NCI-H1417 treated with DMSO at 0.1 percent for 48 hours (cell line): ENCODE measurements at places on chromosomes 12 and 14.

GRCh38 chr14:102902523-102903247 is 19.8 kb upstream of the AMN start:
- no peak for DNase-seq

DNA sequence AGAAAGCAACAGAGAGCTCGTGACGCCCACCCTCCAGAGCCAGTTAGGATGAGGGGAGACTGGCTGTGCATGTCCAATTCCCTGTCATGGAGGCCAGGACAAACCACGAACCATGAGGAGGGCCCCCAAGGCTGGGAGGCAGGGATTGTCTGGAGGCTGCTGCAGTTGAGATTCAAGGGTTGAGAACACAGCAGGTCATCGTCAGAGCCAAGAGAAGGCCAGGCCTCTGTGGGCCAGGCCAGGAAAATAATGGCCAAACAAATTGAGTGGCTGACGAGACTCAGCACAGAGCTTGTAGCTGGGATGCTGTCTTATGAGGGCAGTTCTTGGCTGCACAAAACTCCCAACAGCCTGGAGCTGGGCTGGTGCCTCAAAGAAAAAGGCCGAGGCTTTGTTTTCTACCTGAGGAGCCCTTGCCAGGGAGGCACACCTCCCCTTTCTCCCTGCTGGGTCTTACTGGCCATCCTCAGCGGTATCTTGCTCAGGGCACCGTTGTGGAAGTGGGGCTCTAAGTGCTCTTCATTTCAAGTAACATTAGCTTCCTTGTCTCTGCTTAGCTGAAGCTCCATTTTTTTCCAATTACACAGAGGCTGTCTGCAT is 665.9 kb downstream of the BCL11B start:
- no peak for DNase-seq

DNA sequence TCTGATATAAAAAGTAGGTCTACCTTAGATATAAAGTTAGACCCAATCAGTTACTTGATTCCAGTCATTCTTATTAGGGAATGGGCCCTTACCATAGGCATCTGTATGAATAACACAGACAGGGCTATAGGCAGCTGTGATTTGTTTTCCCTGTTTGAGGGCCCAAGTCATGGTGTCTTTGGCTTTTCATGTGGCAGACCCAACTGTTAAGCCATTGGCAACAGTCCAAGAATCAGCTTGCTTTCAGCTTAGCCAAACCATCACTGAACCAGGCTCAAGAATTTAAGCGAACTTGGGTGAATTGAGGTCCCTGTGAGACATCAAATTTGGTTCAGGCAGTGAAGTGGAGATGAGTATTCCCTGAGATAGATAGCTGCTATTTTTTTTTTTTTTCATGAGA is 111.2 kb downstream of the LRRIQ1 start:
- DNase-seq: no peak

DNA sequence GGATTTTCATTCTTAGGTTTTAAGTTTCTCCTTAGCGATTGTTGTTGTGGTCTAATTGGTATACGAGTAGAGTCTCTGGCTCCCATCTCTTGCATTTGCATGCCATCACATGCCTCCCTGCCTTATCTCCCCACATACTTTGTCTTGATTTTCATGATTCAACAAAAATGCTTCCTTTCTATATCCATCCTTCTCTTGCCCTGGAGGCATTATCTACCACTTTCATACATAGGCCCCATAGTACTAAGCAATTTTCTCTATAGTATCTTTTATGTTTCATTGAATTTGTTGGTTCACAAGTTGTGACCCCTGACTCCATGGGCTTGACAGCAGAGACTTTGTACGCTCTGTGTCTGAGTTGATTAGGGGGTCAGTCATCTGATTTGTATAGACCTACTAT is 226.1 kb downstream of the ACSS3 start:
- DNase-seq: no peak

- DNase-seq: peak; percentile 31
These were observed 4.7 kb upstream of the MDM1 start for GRCh38 chr12:68336889-68337303.

- DNase-seq: no peak
These were observed 63.7 kb downstream of the SLC24A4 start for GRCh38 chr14:92386637-92387036.

DNA sequence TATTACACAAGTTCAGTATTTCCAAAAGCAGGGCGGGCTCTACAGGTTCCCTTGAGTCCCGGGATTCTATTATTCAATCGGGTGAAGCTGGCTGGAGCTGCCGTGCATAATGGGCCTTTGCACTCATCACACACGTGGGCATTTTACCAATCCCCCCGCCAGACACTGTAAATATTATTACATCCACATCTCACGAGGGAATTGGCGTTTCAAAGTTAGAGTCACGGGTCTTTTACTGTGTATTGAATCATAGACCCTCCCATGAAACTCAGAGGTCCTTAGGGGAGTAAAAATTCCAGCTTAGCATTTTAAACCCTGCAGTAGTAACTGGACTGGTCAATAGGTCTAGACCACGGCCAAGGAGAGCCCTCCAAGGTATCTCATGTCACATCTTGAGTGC is 70.3 kb downstream of the MAP1LC3B2 start:
- no peak for DNase-seq

DNA sequence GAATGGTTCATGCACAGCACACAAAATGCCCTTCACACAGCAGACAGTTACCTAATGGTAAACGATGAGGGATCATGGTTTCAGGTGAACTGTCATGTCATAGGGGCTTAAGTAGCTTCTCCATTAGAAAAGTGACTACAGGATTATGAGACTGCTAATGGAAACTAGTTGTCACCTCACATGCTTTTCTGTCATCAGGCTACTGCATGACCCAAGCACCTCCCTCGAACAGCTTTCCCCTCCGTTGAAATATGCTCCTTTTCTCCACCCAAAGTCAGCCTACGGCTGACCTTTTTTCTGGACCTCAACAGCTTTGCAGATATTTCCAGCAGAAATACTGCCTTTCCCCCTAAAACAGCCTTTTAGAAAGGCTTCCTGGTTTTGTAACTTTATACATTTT is 467.3 kb downstream of the EGLN3 start:
- DNase-seq: no peak

DNA sequence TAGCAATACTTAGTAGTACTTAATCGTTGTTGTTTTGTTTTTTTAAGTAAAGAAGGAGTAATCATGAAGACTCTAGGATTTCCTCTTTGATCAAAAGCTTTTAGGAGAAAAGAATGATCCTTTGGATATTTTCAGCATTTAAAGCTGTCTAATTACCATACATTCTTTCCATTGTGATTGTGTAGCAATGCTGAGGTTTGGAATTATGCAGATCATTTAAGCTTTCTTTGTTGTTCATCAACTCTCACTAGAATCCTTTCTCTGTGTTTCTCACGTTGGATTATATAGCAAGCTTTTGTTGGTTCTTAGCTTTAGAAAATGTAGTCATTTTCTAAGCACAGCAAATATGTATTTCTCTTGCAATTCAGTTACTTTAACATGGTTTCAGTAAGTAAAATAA is 25.8 kb downstream of the CCDC91 start:
- DNase-seq: no peak

DNA sequence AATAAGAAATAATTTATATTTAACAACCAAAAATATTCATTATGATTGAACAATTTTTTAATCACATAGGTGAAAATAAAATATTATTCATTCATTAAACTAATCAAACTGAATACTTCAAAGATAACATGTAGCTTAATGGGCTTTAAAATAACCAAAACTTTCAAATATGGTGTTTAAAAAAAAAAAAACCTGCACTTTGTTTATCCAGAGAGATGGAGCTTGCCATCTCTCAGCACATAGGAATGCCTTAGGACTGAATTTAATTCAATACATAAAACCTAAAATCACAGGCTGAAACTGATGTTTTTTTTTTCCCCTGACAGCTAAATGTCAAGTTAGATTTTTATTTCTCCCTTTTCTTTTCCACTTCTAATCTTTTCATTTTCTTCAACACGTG is 14.4 kb upstream of the CCER1 start:
- DNase-seq: no peak

DNA sequence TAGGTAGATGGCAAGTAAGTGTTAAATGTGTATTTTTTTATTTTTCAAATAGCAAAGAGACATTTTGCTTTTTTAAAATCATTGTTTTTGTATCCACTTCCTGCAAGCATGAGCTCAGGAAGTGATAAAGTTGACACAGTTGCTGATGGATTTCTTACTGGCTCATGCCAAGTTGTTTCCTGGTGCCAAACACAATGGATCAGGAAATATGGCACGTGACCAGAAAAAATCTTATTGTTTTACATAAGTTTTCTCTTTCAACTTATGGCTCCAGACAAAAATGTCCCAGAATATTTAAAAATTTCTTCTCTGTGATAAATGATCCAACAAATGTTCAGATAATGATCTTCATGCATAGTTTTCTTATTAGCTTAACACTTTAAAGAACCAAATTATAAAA is 1279.1 kb upstream of the FLRT2 start:
- DNase-seq: no peak

DNA sequence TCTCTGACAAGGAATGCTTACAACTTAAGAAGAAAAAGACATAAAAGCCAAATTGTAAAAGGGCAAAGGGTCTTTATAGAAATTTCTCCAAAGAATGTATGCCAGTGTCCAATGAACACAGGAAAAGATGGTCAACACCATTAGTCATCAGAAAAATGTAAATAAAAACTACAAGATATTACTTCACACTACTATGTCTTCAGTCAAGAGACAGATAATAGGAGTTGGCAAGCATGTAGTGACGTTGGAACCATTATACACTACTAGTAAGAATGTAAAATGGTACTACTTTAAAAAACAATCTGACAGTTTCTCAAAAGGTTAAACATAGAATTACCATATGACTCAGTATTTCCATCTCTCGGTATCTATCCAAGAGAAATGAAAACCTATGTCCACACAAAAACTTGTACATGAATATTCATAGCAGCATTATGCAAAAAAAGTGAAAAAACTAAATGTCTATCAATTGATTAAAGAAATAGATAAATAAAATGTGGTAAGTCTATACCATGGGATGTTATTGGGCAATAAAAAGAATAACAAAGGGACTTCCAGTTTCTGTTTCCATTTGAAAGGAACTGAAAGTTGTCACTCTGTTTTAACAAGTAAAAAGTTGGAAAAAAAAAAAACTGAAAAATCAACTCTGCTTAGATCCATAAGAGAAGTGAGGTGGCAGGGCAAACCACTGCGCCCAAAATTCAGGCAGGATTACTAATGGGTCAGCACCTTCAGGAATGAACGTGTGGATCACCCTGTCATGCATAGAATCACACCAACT is 69.8 kb downstream of the ALG10B start:
- DNase-seq: no peak

- DNase-seq: peak; percentile 58
These were observed 155.0 kb upstream of the C14orf180 start for GRCh38 chr14:104424406-104425072.

- no peak for DNase-seq
These were observed 657 bp downstream of the PEBP1 start for GRCh38 chr12:118136559-118137003.

GRCh38 chr12:68237078-68237477 is 11.5 kb upstream of the IL26 start:
- DNase-seq: no peak

- no peak for DNase-seq
These were observed 25.6 kb upstream of the KRAS start for GRCh38 chr12:25276199-25276937.

- no peak for DNase-seq
These were observed 103.0 kb downstream of the PUS7L start for GRCh38 chr12:43655586-43655985.

GRCh38 chr12:27220055-27220987 is 23.8 kb upstream of the STK38L start:
- no peak for DNase-seq

- DNase-seq: no peak
These were observed 229.1 kb upstream of the OR4E1 start for GRCh38 chr14:21902561-21903181.

DNA sequence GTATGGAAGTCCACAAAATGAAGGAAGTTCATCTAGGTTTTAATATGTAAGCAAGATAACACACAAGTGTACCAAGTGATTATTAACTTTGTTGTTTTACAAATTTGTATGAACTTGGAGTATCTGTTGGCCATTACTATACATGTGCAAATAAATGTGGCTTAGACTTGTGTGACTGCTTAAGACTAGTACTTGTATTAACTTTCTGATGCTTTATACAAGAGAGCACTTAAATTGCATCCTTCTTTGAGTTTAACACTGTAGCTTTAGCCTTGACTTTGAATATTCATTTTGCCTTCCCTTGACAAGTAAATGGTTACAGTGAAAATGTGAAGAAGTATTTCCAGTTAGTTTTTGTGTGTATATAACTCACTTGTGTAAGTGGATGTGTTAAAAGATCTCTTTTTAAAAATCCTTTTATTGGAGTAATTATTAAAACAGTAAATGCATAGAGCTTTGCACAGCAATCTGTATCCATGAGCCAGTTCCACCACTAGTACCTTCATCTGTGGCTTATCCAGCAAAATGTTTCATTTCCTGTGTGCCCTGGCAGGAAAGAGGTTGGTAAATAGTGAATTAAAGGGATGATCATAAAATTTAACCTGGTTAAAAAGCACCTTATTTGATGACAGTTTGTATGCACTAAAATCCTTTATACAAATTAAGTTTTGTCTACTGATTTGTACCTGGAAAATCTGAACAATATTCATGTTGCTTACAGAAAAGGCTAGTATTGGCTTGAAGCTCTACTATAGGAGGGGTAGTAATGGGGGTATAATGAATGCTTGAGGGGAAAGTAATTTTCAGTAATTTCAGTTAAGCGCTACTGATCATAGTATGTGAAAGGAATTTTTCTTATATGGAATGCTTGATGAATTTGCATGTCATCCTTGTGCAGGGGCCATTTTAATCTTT is 8.0 kb downstream of the PNN start:
- DNase-seq: no peak

- DNase-seq: no peak
These were observed 92.8 kb downstream of the LRFN5 start for GRCh38 chr14:41699486-41699885.

- DNase-seq: no peak
These were observed 4.7 kb upstream of the LPAR5 start for GRCh38 chr12:6640497-6640896.

DNA sequence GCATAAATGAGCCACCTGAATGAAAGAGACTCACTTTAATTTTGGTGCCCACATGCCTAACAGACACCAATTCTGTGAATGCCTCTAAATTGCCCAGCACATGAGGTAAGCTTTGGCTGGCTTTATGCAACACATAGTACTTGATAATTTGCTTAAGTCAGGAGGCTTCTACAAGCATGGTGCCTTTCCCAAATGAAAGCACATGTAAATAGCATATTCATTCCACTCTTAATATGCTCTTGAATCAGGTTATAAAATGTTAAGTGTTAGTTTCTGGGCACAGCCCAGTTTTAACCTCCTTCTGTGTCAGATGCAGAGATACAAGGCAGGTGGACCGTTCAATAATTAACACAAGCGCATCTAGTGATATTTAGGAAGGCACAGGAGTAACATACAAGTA is 15.6 kb downstream of the TMCC3 start:
- no peak for DNase-seq

DNA sequence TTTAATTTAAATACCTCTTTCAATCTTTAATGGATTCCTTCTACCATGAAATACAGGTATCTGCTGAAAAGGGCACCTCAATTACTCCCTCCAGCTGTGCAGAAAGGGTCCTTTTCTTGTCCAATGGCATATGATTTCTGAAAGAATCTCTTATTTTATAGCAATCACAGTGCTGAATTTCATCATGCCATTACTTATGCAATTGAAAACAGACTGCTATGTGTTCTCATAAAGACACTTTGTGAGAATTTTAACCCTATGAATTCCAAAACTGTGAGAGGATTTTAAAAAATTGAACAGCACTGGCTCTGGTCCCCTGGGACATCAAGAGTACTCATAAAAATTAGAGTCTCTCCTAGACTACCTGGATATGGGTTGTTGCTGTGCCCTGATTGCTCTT is 45.9 kb upstream of the CNOT2 start:
- DNase-seq: no peak

GRCh38 chr12:57216014-57216911 is at the start of gene NXPH4:
TSS of gene NXPH4 (plus strand) at chr12:57216794. CDS start at chr12:57216970, 176 bp downstream.
- no peak for DNase-seq
